ENCODE measurements at places on chromosomes 13 and 19.
A peak's percentile ranks its signal among the peaks of the same experiment; 100 is the strongest.

- DNase-seq, result no peak
Measured at GRCh38 chr13:60787083-60787482, 390.1 kb downstream of the TDRD3 start.

DNA sequence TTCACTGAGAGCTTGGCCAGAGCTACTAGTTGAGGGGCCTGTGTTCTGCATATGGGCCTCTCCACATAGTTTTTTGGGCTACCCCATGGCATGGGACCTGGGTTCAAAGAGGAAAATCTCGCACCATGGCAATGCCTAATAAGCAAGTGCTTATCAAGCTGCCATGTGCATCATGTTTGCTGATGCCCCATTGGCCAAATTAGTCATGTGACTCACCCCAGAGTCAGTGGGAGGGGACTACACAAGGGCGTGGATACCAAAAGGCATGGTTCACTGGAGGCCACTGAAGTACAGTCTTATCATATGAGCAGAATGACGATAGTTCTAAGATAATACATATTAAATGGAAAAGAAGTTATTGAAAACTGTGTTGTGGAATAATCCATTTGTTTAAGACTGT is 214.8 kb downstream of the LMO7 start:
- DNase-seq, result no peak

DNA sequence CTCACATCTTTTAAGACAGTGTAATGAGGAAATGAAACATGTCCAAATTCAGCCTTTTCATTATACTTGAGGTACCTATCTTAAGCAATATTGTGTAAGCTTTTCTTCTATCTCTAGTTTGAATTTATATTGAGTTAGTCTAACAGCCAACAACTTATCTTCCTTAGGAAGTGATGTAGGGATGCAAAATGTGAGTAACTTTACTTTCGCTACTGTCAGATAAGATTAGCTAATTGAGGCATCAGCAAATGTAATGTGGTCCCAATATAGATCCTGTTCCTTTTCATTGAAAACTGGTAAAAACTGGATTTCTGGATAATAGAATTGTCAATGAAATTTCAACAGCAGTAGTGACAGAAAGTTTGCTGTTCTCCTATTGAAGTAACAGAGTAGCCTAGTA is 902.2 kb downstream of the GPC5 start:
- DNase-seq, result no peak

GRCh38 chr19:10092648-10093294 is 6.7 kb downstream of the SHFL start:
- no peak for DNase-seq

GRCh38 chr13:49853535-49853934 is 61.1 kb upstream of the KPNA3 start:
- no peak for DNase-seq

GRCh38 chr13:108283110-108283509 is 13.6 kb downstream of the TNFSF13B start:
- no peak for DNase-seq

- peak; percentile 77 for DNase-seq
Measured at GRCh38 chr13:110713981-110714796, 689 bp downstream of the ING1 start.

DNA sequence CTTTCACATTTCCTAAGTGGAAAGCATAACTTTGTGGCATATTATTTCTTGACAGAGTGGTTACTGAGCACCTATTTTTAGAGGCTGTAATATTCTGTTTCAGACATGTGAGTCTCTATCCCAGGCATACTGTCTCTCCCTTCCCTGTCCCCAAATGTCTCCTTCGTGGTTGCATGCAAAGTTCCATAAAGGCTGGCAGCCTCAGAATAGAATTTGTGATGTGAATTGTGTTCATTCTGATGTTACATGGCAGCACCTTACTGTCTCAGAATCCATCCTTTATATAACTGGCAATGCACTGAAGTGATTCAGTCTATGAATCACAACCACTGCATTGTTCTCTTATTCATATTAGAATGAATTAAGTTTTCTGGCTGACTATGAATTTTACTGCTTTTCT is 89.0 kb upstream of the SLC7A1 start:
- no peak for DNase-seq

DNA sequence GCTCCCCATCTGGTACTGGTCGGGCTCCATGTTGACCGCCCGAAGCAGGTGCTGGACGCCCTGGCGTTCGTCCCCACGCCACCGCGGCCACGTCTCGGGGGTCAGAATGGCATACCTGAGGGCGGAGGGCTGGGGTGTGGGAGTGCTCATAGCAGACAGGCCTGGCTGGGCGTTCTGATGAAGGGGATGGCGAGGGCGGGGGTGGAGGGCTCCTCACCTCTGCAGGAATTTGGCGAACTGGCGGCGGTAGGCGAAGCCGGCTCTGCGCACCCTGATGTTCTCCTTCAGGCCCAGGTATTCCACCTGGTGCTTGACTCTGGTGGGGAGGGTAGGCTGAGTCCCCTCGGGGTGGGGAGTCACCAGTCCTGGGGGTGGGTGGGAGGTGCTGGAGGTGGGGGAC is 22.3 kb upstream of the ZNF414 start:
- DNase-seq, result no peak

GRCh38 chr19:2227415-2228156 is 8.5 kb downstream of the PLEKHJ1 start:
- DNase-seq, result no peak

- DNase-seq, result no peak
Measured at GRCh38 chr13:35881360-35881759, 249.8 kb downstream of the DCLK1 start.

DNA sequence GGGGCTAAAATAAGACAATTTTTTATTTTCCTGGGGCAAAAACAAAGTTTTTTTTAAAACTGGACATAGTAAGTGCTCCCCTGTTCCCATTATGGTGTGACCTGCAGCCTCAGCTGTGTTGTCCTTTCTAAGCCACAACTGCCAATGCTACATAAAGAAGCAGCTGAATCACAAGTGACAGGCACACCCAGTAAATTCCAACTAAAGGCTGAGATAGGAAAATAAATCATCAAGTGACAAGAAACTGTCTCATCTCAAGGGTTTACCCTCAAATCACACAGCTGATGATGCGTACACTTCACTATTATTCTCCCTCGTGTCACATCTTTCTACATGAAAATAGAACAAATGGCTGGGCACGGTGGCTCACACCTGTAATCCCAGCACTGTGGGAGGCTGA is 28.7 kb downstream of the STK24 start:
- DNase-seq, result no peak

GRCh38 chr13:73212482-73212881 is 153.7 kb downstream of the KLF5 start:
- DNase-seq, result no peak

DNA sequence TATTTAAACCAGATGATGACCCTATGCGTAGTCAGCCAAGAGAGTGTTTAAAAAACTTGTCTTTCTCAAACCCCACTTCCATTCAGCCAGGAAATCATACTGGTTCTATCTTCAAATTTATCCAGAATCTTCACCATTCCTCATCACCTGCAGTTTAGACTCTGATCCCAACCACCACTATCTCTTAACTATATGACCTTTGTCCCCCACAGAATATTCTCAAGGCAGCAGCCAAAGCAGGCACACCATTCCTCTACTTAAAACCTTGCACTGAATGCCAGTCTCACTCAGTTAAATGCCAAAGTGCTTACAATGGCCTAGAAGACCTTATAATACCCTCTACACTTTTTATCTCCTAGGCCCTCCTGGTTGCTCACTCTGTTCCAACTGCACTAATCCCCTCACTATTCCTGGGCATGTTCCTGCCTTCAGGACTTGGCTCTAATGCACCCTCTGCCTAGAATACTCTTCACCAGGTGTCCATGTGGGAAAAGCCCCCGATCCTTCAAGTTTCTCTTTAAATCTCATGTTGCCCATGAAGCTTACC is 10.1 kb downstream of the SUCLA2 start:
- DNase-seq, result no peak

GRCh38 chr13:75693227-75693626 is 57.1 kb downstream of the LMO7 start:
- no peak for DNase-seq

GRCh38 chr13:21344662-21345176 is 114.4 kb downstream of the ZDHHC20 start:
- DNase-seq, result no peak

DNA sequence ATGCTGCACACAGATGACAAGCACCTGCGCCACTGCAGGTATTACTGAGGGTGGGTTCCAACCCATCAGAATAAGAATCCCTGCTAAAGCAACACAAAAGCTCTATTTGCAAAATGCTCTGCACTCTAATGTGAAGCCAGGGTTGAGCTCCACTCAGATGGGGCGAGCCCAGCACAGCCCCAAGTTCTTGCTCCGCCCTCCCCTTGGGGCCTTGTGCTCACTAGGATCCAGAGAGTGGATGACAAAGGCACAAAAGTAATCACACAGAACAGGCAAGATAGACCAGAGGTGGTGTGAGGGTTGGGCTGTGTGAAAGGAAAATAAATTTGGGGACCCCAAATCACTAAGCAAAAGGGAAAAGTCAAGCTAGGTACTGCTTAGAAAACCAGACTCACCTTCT is 8.2 kb upstream of the ZNF611 start:
- DNase-seq, result no peak

GRCh38 chr13:53873558-53873957 is 844.9 kb downstream of the OLFM4 start:
- no peak for DNase-seq

DNA sequence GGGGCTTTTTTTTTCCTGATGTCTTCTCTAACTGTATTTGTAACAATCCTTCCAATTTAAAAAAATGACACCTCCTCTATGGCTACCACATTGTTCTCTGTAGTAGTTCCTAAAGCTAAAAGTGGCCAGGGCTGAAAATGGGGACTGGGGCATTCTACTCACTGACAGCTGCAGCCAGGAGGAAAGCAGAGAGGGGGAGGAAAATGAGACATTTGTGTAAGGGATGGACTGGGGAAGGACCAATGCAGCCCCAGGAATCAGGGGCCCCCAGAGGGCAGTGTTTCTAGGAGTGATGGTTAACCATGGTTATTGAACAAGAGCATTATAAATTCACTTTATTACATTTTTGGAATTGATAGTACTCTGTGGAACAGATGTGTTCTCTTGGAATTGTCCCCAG is 34.3 kb upstream of the C1QTNF9 start:
- no peak for DNase-seq

DNA sequence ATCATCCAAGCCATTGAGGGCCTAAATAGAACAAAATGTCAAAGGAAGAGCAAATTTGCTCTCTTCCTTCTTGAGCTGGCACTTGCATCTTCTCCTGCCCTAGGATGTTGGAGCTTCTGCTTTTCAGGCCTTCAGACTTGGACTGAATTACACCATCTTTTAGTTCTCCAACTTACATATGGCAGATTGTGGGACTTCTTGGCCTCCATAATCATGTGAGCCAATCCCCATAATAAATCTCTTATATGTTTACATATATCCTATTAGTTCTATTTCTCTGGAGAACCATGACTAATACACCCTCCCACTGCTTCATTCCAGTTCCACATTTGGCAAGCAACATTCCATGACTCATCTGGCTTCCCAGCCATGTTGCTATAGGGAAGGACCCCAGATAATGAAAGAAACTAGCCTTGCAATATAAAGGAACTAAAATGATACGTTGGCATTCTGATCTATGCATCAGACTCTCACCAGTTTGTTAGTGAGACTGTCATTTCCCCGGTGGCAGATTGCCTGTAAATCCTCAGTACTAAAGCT is 11.0 kb upstream of the ACOD1 start:
- no peak for DNase-seq

GRCh38 chr19:34244611-34245299 is 9.6 kb upstream of the GARRE1 start:
- no peak for DNase-seq

- DNase-seq, result peak; percentile 34
Measured at GRCh38 chr13:112160558-112160957, 93.6 kb downstream of the SOX1 start.

GRCh38 chr13:81779876-81780275 is 1439.0 kb upstream of the SPRY2 start:
- DNase-seq, result no peak

GRCh38 chr13:85521657-85522056 is 277.6 kb downstream of the SLITRK6 start:
- DNase-seq, result no peak

GRCh38 chr19:28400953-28401671 is 811.8 kb downstream of the UQCRFS1 start:
- no peak for DNase-seq

GRCh38 chr19:42693760-42694350 is 46.4 kb downstream of the PSG3 start:
- DNase-seq, result no peak

GRCh38 chr19:43934055-43934984 is 762 bp downstream of the ZNF45 start:
- no peak for DNase-seq

DNA sequence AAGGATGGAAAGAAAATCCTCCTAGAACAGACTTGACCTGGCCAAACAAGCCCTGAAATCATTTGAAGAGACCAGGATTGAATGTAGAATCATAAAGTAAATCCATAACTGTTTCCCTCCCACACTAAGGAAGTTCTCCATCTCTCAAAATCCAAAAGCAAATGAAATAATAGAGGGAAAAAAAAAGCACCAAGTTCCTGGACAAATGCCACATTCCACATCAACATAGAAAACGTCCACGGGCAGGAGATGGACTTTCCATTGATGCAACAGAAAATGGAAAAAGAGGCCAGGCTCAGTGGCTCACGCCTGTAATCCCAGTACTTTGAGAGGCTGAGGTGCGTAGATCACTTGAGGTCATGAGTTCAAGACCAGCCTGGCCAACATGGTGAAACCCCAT is 56.2 kb downstream of the INSR start:
- DNase-seq, result no peak
